ENCODE measurements at places on chromosomes 4 and X.

- no peak for DNase-seq
Observed at GRCh38 chrX:12647230-12647629, 144.0 kb upstream of the PRPS2 start.

DNA sequence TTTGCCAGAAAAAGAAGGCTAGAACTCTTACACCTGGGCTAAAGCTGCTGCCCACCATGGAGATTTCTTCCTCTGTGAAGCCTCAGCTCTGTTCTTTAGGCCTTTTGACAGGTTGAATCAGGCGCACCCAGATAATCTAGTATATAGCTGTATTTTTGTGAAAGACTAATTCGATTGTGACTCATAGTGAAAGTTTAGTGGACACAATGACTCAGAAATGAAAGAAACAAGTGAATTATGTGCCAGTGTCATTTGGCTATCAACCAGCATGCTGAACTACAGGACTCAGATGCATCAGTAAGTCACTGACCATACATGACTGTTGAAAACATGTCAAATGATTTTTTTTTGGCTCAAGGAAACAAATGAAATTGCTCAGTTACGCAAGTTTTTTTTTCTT lies 425.4 kb downstream of the SLITRK2 start:
- DNase-seq, result no peak

DNA sequence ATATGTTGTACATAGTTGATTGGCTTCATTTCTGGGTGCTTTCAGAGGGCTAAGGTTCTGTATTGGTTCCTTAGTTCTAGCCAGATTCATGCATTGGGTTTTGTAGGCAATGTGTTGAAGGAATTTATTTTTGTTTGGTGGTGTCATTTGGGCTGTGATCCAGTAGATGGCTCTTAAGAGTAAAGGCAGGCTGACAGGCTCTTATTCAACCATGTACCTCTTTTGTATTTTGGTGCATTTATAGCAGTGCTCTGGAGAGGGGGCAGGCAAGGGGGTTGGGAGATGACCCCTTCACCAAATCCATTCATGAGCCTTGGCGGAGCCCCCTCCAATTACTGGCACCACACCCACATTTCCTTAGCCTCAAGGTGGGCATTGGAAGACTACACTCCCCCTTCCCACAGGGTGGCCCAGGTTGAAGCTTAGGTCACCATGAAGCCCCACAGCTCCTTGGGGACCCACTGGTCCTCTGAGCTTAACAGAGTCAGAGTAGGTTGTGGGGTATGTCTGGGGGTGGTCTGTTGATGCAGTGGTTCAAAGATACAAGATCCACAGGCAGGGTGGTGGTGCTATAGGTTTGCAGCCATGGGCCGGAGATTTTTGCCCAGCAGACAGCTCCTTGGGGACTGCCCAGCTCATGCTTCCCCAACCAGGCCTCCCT lies 143.0 kb upstream of the GNPDA2 start:
- no peak for DNase-seq

DNA sequence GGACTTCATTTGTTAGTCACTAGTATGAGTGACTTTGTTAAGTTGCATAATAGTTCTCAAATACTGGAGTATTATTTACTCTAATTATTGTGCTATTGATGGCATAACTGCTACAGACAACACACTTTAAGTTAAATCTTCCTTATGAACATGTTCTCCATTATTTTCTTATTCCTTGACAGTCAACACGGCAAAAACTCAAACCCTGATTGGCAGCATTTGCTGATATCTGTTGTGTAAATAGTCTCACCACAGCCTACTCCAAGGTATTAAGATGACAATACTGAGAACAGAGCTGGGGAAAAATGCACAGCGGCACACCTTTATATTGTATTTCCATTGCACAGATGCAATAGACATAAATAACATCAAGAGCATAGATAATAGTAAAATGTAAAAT lies 568.0 kb upstream of the AADAT start:
- no peak for DNase-seq

GRCh38 chrX:29834764-29835163 lies 380.6 kb upstream of the MAGEB2 start:
- DNase-seq, result no peak

DNA sequence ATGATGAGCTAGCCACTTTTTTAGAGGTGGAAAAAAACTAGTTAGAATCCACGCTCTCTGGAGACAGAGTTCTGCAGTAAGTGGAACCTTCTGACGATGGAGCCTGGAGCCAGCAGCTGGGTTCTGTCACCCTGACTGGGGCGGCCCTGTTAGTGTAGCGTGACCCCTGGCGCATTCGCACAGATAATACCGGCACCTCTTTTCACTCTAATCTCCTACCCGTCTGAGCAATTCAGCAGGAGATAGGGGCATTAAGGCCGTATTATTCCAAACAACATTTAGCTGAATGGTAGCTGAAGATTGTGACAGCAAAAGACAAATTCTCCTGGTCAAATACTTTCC lies 292.6 kb downstream of the FBXO8 start:
- DNase-seq, result no peak

DNA sequence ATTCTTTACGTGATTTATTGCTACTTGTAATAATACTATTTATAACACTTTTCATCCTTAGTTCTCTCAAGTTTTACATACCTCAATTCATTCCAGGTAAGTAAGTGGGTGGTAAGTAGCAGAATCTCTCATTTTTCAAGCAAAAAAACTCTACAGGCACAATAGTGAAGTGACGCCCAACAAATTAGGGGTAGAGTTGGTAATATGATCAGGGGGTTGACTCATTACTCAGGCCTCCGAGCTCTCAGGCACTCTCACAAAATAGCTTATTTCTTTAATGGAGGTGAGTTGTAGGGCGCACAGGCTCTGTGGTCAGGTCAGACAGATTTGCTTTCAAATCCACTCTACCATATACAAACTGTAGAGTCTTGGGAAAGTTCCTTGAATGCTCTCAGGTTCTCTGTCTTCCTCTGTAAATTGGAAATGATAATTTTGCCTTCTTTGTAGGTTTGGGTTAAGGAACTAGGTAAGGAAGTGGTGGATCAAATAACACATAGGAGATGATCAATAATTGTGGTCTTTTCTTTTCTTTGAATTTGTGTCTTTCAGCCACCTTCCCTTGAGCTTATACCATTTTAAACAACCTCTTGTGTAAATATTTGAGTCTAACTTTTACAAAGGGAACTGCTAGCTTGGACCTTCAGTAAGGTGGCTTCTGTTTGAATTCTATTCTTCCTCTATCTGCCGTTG lies 134.9 kb upstream of the LEF1 start:
- no peak for DNase-seq

DNA sequence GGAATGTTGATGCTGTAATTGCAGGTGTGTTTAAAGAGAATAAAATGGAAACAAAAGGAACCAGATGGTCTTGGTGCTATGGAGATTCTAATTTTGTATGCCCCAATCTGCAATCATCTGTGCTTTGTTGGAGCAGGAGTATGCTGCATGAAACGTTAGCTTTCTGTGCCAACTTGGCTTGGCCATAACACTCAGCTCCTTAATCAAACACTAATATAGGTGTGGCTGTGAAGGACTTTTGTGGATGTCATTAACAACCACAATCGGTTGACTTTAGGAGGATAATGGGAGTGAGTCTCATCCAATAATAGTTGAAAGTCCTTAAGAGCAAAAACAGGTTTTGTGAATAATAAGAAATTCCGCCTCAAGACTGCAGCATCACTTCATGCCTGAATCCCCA lies 399.2 kb downstream of the NLGN4X start:
- no peak for DNase-seq

DNA sequence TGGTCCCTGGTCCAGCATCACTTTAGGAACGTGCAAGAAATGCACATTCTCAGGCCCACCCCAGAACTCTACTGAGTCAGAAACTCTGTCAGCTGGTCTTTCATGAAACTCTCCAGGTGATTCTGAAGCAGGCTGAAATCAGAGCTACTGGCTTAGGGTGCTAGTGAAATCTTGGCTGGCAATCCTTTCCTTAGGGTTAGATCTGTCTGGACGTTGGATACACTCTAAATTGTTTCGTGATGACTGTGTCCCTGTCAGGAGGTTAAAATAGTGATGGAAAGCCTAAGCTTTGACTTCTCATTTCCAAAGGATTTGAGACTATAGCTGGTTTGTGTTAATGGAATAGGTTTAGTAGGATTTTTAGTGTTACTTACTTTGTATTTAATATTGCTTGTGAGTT lies 99.1 kb downstream of the ARHGAP10 start:
- DNase-seq, result no peak

DNA sequence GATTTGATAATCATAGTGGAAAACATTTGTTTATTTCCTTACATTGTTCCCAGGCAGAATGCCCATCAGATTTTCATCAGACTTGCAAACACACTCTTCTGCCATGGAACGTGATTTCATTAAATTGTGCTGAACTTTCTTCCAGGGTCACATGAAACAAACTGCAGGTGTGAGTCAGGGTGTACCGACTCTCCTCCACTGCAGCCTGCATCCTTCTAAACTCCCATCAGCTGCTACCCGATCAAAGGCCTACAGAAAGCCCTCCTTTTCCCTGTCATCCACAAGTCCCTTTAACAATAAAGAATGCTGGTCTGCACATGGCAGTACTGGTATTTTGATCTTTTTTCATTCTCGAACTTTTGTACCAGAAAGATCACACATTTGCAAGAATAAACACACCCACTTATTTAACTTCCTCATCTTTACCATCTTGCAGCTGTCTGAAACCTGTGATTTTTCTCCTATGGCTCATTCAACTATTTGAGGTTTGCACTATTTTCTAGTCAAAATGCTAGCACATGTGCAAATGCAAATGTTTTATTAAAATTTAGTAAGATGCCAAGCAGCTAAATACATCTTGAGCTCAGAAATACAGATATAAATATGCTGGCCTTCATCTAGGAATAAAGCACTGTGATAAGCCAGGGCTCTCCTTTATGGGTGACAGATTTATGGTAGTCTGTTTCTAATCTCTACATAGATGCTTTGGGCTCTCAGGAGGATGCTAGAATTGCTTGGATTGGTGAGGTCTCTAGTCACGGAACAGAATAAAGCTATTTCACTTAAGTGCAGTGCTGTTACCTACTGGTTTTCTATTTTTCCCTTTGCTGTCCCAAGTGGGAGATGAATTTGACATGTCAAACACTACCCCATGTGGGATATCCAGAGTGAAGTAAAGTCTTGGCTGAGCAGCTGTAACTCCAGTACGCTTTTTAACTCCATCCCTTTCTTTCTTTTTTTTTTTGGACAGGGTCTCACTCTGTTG lies 25.8 kb upstream of the ARHGAP24 start:
- DNase-seq, result no peak

GRCh38 chrX:46130247-46130646 lies 415.0 kb downstream of the ZNF674 start:
- no peak for DNase-seq

DNA sequence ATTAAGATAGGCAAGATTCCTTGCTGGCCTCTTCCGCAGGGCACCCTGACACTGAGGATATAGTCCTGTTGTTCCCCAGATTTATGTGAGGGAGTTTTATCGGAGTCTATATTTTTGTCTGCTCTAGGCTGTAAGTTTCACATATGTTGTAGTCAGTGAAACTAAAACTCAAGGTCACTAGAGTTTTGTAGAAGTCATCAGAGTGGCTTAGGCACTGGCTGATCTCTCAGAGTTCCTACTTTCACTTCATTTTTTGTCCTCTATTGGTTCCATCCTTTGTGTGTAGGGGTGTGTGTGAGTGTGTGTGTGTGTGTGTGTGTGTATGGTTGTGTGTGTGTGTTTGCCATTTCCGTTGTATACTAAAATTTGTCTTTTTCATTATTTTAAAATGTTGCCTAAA lies 577.5 kb downstream of the IQCM start:
- DNase-seq, result no peak

DNA sequence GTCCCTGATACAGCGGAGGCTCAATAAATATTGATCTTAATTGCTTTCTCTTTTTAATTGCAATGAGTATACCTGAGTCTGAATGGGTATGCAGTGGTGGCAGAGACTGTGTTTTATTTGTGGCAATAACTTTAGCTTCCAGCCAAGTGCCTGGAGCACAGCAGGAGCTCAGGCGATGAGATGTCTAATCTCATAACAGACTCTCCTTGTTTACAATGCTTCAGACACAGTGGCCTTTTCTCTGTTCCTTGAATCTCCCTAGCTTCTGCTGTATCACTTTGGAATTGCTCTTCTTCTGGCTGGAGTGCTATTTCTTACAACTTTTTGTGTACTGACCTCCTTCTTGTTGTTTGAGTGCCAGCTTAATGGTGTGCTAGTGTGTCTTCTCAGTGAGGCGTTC lies 91.5 kb upstream of the UNC5C start:
- no peak for DNase-seq

- no peak for DNase-seq
Observed at GRCh38 chrX:37684973-37685372, 618 bp upstream of the XK start.

DNA sequence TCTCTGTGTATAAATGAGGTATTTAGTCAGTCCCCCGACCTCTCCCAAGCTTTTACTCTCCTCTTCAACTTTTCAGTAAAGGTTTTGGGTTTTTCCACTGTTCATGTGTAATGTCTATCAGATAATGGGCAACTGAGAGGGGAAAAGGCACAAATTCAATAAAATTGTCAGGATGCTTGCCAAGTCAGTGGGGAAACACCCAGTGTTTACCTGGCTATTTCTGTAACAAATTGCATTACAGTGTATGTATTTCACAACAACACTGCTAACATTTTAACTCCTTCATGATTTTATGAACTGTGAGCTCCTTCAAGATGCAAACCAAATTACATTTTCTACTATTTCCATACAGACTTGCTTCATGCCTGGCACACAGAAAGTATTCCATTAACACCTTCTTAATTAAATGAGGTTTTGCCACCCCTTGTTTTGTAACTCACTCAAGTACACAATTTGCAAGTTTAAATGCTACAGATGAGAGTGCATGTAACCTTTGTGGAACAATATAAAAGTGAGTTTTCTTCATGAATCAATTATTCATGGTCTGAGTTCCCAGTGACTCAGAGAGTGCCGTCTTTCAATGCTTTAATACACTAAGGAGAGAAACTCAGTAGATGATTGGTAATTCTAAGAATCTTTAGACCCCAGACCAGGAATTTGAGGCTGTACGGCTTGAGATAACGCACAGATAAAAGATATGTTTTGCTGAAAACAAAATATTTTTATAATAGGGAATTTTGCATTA lies 149.8 kb upstream of the TLL1 start:
- no peak for DNase-seq

DNA sequence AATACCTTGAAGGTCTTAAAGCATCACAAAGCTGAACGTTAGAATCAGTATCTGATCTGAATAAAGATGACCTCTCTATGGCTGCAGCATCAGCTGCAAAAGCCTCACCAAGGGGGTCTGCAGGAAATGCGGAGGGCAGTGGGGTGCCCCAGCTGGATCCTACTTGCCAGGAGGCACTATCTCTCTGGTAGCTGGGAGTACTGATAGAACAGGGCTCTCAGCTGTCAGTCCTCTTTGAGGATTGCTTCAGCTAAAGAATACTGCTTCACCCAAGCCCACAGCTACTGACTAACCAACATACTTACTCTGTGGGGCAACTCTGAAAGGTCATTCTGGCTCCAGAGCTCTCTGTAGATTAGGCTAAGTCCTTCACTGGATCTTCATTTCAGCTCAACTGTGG lies 112.5 kb upstream of the ZFP42 start:
- no peak for DNase-seq

- no peak for DNase-seq
Observed at GRCh38 chr4:137533855-137534254, 1.6 kb upstream of the PCDH18 start.
